Central memory CD4-positive, alpha-beta T cell (primary cell): ENCODE measurements at places on chromosomes 5 and 9.

- no peak for DNase-seq
Observed at GRCh38 chr9:133813749-133814585, 75.8 kb upstream of the SARDH start.

GRCh38 chr9:130245474-130245873, 20.1 kb upstream of the HMCN2 start:
- no peak for DNase-seq

- no peak for DNase-seq
Observed at GRCh38 chr5:14036514-14036913, 92.0 kb upstream of the DNAH5 start.

DNA sequence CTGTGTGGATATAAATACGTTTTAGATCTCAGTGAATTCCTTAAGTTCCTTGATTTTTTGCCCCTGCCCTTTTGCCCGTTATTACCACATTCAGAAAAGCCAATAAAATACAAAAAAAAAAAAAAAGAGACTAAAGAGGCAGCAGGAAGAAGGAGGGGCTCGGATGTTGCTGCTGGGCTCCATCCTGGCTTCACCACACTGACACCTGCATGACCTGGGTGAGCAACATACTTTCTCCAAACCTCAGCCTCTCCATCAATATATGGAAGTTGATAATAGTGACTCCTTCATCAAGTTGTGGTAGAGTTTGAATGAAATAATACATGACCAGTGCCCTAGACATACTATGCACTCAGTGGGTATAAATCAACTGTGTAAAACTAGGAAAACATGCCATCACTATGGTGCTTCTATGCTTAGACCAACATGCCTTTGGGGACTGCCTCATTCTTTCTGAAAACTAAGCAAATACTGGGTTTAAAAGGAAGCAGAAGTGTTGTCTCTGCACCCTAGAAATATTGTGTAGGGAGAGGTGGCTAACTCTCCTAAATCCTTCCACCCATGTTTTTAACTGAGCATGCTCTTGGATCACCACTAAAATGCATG, 243.0 kb downstream of the PIK3R1 start:
- peak; percentile 8 for DNase-seq

- DNase-seq = no peak
Observed at GRCh38 chr5:58961631-58962280, 378.9 kb downstream of the RAB3C start.

DNA sequence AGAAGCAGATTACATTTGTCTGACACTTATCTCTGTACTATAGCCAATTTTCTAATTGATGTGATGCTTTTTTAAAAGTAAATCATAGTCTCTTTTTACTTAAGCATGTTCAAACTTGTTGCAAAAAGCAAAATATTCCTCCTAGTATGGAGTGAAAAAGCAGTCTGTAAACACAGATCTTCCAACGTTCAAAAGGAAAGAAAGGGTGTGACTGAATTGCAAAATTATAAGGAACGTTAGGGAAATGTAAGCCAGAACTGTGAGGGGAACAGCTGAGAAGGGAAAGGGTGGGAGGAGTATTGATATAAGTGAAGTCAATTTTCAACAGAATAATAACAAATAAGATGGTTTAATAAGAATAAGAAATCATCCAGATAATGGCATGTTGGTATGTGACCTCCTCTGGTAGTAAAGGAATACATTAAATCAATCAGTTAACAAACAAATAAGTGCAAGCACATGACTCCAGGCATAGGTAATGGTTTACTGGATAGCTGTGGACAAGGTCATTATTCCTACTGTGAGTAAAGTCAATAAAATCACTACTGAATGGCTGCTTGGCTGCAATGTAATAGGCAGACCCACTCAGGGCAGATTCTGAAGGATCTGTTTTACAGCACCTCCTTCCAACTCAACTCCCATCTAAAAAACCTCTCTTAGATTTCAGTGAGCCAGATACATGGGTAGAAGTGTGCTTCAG, 239.1 kb upstream of the NMUR2 start:
- no peak for DNase-seq

DNA sequence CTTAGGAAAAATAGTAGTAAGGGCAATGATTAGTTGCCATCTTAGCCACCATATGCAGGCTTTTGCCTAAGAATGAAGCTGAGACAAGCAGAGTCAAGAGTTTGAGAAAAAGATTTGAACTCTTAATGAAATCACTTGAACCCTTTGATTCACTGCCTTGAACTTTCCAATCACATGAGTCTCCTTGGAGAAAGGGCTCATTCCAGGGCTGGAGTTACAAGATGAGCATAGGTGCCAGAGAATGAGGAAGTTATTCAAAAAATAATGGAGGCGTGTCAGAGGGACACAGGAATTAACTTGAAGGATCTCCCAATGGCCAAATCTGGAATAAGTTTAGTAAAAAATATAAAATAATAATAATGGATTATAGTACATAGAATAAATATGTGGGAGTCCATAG, 35.3 kb downstream of the MAT2B start:
- no peak for DNase-seq

DNA sequence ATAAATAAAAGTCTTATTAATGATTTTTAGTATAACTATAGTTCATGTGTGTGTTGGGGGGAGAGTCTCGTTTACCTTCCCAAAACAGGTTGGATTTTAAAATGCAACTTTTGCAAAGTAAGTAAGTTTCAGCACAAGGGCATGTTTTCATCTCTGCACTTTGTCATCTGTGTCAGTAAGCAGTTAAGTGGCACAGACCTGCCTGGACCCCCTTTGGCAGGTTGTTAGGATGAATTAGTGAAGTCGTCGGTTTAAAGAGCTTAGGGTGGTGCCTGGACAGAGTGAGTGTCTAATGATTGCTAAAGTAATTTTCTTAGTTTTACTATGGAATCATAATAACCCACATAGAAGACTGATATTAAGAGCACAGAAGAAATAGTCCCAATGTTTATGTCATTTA, 74.9 kb downstream of the TRIO start:
- no peak for DNase-seq

GRCh38 chr9:14515571-14516198, 177.5 kb downstream of the ZDHHC21 start:
- DNase-seq = no peak
